GM04503 (cell line): ENCODE measurements at places on chromosomes 2 and 18.
A peak's percentile ranks its signal among the peaks of the same experiment; 100 is the strongest.

DNA sequence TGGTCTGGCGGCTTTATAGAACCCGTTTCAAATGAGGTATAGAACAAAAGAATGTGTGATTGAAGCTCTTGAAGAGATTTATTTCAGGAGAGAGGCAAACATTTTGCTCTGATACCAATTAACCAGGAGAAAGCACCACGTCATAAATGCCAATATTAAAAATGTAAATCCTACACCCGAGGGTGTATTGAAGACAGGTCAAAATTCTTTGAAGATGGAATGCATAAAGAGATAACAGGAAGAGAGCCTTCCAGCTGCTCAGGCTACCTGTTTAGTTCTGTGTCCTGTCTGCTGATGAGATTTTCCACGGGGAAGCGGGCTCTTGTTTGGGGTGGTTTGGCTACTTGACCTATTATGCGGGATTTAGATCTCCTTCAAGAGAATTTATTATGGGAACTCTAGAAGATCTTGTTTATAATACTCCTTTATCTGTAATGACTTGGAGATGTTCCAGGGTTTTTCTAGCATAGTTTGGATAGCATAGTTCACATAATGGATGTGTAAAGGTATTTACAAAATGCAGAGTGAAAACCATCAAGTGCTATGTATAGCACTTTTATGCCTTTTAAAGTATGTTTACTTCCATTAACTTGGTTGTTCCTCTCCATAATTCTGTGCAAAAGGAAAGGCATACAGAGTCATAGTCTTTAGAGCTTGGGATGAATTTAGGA is 204.5 kb upstream of the SPRED2 start:
- no peak for DNase-seq

DNA sequence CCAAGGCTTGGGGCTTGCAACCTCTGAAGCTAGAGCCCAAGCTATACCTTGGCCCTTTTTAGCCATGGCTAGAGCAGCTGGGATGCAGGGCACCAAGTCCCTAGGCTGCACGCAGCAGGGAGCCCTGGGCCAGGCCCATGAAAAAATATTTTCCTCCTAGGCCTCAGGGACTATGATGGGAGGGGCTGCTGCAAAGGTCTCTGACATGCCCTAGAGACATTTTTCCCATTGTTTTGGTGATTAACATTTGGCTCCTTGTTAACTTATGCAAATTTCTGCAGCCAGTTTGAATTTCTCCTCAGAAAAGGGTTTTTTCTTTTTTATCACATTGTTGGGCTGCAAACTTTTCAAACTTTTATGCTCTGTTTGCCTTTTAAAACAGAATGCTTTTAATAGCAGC is 56.9 kb upstream of the LHCGR start:
- DNase-seq = no peak

- DNase-seq = peak; percentile 14
These were observed 32.5 kb downstream of the IDH1 start for GRCh38 chr2:208222351-208222750.

DNA sequence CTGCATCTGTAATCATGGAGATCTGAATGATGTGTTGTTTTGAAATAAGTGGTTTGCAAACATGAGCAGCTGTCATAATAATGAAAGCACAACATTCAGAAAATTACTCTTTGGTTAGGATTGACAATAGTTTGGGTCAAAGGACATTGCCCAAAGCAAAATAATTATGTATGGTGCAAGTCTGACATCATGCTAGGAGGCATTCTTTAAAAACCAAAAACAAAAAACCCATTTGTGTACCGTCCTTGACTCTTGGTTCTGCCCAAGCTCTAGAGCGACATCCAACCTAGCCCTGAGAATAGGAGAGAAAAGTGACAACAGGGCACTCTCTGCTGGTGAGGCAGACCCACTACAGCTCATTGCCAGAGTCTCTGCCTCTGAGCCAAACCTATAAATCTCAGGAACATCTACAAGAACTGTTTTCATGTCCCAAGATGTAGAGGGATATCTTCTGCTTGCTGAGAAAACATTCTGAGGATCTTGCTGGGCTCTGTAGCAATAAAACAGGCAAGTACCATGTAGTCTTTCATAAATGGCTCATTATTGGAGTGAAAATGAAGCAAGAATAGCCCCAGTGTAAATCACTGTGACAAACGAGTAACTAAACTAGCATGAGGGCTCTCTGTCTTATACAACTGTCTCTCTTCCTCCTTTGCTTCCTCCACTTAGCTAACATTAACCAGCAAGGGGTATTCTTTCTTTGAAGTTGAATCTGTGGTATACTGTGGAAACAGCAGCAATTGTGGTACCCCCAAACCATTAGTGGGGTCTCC is 266.8 kb upstream of the CXCR4 start:
- DNase-seq = no peak

DNA sequence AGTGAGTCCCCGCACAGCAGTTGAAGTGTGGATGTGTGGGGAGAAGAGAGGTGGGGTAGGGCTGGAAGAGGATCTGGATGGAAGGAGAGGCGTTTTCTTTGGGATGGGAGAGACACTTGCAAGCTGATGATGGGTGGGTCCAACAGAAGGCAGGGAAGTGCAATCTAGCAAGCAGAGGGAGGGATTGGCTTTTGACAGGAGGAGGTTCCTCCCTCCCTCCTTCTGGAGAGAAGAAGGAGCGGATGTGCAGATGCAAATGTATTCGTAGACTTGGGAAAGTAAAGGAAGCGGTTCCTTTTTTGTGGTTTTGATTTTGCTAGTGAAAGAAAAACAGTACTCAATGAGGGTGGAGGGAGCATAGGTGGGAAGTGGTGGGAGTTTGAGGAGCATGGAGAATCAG is 48.9 kb downstream of the LAMA3 start:
- no peak for DNase-seq

- DNase-seq = no peak
These were observed 289.9 kb upstream of the RBMS1 start for GRCh38 chr2:160783474-160783873.

DNA sequence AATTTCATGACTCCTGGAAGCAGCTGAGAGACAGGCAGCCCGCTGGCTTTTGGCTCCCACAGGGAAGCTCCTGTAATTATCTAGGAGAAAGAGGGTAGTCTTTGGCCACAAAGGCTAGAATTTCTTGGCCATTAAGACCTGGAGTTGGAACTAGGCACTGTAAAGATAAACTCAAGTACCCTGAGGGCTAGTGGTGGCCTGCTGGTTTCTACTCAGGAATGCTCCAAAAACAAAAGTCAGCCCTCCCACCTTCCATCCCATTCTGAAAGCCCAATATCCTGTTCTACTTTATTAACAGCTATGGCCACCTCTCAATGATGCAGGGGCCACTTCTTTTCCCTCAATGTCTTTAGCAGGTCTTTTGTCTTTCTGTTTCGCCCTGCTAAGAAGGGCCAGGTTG is 34.0 kb upstream of the CYP26B1 start:
- no peak for DNase-seq

GRCh38 chr18:26307161-26307773 is 81.0 kb downstream of the TAF4B start:
- no peak for DNase-seq

- DNase-seq = no peak
These were observed 334.0 kb downstream of the SOCS6 start for GRCh38 chr18:70622622-70623419.

DNA sequence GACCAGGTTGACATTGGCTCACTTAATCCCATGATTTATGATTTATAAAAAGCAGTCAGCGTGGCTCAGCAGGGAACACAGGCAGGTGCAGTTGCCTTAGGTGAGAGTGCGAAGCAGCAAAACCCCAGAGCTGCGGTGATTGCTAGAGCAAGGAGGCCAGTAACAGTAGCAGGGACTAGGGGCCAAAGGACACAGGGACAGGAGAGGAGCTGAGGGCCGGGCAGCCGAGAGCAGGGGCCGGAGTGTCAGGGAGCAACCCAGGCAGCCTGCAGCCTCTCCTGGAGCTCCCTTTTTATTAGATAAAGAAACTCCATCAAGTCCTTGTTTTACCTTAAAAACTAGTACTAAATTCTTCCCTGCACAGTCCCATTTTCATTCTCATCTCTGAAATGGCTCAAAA is 4.3 kb downstream of the MC2R start:
- DNase-seq = no peak

- DNase-seq = no peak
These were observed 26.5 kb downstream of the TNS1 start for GRCh38 chr2:217976301-217976700.

DNA sequence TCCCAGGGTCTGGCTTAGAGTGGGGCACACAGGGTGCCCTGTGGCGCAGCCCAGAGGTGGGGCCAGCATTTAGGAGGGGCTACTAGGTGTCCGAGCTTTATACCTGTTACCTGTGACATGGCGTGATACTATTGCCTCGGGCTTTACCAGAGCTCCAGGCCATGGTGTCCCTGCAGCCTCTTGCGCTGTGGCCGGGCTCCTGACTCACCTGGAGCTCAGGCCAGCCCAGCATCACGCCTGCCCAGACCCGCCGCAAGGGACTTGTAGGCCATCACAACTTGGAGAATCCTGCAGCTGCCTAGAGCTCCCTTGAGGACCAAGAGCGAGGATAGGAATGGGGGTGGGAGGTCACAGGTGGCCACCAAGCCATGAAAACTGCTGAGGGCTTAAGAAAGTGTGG is 8.0 kb downstream of the INHBB start:
- DNase-seq = no peak

GRCh38 chr2:43480874-43481273 is 115.0 kb downstream of the THADA start:
- DNase-seq = no peak

DNA sequence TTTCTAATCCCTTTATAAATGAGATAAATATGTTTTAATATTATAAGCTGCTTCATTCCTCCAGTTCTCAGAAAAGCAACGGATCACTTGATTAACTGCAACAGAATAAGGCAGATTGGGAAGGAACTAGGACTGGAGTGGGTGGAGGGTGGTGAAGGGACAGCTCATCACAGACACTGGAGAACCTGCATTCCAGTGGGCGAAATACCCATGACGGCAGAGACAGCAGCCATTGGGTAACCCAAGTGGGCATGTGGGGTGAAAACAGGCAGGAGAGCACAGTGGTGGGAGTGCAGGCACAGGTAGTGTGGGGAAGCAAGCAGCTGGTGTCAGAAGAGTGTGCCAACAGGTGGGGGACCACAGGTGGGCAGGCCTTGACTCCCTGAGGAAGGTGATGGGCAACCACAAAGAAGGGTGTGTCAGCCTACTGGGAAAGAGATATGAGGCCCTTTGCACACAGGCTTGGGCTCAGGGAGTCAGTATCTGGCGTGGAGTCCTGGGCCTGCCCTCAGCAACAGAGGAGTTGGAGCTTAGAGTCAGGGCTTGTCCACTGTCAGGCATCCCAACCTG is 27.2 kb downstream of the DPYSL5 start:
- no peak for DNase-seq

GRCh38 chr2:38615237-38615636 is 12.5 kb upstream of the HNRNPLL start:
- DNase-seq = no peak

DNA sequence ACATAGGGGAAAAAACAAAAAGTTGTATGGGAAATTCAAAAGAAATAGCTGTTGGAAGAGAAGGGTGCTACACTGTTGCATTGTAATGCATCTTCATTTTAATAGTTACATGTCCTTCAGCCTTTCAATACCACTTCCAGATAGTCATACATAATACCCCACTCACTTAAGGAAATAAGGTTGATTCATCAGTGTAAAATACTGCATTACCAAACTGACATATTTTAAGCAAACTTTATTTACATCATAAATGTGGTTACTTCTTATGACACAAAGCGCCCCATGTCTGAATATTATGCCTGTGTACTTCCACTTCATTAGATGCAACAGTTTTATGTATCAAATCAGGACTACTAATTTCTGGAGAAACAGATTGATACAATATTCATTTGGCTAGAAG is 4.5 kb downstream of the RBMS1 start:
- DNase-seq = no peak

GRCh38 chr18:76620321-76621170 is 125.5 kb upstream of the ZNF516 start:
- DNase-seq = no peak

- DNase-seq = no peak
These were observed 122.9 kb upstream of the ACVR1C start for GRCh38 chr2:157751462-157752058.

DNA sequence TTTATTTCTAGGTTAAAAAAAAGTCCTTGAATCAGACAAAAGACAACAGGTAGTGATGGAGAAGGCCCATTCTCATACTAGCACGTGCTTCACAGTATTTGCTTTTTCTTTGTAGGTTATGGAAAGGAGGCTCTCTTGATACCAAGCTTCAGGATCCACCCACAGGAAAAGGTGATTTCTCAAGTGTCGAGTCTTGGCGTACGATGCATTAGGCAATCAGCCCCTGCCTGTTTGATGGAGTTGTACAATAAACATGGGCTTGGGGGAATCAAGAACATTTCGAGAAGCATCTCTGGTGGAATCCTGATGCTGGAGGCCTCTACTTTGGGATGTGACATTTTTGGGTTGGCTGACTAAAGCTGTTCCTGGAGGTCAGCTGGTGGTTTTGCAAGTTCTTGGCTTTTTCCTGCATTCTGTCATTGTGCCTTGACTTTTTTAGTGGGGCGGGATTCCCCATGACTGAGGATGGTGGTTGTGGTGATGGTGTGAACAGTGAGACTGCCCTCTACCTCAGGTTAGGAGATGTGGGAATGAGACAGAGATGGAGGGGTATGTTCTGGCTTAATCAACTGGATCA is 231.5 kb upstream of the SPRED2 start:
- no peak for DNase-seq

- DNase-seq = peak; percentile 86
These were observed 191.0 kb downstream of the C1D start for GRCh38 chr2:67871686-67872412.

GRCh38 chr2:34705551-34706247 is 1106.6 kb upstream of the FAM98A start:
- no peak for DNase-seq

GRCh38 chr2:169573974-169574299 is 272 bp upstream of the FASTKD1 start:
- no peak for DNase-seq

- no peak for DNase-seq
These were observed 5.3 kb downstream of the DNMT3A start for GRCh38 chr2:25336383-25336841.

GRCh38 chr18:7592305-7593071 is 25.4 kb downstream of the PTPRM start:
- no peak for DNase-seq

- DNase-seq = no peak
These were observed 228.4 kb upstream of the AGAP1 start for GRCh38 chr2:235265348-235265965.

- DNase-seq = no peak
These were observed 9.4 kb upstream of the CRYBA2 start for GRCh38 chr2:219002395-219003266.

GRCh38 chr2:64492821-64493220 is 31.3 kb upstream of the AFTPH start:
- DNase-seq = no peak

GRCh38 chr2:23513872-23514793 is 129.2 kb downstream of the KLHL29 start:
- no peak for DNase-seq

- no peak for DNase-seq
These were observed 198.8 kb downstream of the IRS1 start for GRCh38 chr2:226600802-226601201.

DNA sequence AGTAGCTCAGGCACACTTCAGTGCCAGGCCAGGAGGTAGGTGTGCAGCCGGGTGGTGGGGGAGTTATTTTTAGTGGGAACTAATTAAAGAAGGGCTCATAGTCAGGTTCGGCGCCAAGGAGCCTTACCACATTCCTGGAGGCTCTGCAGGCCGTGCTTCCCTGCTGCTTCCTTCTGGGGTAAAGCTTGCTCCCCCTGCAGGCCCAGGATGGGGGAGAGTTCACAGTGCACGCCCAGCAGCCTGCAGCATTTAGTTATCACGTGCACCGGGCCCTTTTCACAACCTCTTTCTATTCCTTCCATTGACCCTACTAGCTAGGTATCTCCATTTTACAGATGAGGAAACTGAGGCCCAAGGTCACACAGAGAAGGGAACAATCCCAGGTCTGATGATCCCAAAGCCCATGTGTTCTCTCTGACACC is 2.5 kb downstream of the KCNF1 start:
- no peak for DNase-seq
